ENCODE measurements at places on chromosomes 5 and 9.

DNA sequence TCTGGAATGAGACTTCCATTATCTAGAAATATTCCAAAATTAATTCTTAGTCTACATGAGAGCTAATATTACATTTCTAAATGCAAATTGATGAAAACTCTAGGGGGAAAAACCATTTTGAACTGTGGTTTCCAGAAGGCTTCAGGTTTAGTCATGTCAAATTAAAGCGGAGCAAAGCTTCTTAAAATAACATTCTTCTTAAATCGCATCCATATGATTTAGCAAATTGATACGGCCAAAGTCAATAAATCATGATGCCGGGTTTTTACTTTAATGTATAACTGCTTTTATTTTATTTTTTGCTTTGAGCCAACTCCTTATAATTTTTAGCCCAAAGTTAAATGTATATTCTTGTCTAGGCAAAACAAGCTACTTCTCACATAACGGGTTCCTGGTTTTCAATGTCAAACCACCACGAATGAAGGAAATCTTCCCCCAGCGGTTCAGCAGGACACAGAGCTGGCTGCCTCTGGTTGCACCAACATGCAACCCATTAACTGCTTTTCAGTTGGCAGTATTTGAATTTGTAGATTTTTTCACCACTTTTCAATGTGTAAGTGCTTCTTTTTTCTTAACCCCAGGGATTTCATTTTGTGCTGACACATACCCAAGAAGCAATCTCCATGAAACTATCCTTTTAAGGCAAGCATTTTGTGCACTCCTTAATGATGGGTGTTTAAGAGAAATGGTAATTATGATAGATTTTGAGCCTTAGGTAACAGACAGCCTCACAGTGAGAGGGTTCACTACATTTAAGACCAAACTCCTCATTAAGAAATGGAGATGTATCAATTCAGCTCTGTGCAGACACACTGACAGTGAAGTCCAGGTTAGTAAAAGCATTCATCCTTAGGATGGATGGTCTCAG lies 35.5 kb downstream of the EFNA5 start:
- DNase-seq = no peak

DNA sequence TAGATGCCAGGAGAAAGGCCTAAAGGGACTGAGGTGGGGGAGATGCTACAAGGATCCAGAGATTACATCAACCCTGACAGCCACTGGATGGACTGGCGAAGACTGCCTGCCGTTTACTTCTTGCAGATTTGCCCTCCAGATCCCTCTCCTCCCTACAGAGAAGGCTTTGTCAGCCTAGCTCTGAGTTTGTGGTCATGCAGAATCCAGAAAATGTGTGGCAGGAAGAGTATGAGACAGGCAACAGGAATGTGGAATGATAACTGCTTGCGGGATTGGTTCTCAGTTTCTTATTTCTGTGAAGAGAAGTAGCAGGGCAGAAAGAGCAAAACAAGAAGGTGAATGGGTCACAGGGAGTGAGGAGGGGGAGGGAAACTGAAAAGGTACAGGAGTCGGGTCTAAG lies 129.6 kb downstream of the TLE1 start:
- DNase-seq = no peak

GRCh38 chr5:38226091-38226490 lies 32.3 kb upstream of the EGFLAM start:
- no peak for DNase-seq

GRCh38 chr9:79774356-79774755 lies 202.6 kb downstream of the TLE4 start:
- no peak for DNase-seq

DNA sequence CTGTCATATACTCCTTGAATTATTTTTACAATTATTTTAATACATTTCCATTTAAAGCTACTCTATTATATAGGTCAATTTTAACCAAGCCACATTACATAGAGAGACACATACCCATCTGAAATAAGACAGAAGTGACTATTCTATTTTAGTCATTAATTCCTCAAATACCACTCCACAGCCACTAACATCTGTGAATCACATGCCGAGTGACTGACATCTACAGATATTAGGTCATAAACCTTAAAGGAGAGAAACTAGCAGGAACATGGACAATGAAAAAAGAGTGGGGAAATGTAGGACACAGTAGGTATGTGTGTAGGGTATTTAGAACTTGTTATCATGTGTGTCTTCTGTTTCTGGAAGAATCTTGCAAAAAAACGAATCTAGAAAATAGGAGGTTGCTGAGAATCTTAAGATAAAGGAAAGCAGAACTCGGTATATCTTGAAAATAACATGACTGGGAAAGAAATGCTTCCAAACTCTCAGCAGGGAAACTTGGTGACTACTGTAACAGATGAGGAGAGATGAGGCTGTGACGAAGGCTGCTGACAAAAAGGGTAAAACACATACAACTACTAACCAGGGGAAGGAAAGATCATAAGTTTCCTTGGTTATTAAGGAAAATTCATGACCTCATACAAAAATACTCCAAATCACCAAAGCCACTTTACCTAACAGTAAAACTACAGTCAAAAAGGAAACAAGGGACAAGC lies 84.6 kb downstream of the PLPP1 start:
- no peak for DNase-seq

DNA sequence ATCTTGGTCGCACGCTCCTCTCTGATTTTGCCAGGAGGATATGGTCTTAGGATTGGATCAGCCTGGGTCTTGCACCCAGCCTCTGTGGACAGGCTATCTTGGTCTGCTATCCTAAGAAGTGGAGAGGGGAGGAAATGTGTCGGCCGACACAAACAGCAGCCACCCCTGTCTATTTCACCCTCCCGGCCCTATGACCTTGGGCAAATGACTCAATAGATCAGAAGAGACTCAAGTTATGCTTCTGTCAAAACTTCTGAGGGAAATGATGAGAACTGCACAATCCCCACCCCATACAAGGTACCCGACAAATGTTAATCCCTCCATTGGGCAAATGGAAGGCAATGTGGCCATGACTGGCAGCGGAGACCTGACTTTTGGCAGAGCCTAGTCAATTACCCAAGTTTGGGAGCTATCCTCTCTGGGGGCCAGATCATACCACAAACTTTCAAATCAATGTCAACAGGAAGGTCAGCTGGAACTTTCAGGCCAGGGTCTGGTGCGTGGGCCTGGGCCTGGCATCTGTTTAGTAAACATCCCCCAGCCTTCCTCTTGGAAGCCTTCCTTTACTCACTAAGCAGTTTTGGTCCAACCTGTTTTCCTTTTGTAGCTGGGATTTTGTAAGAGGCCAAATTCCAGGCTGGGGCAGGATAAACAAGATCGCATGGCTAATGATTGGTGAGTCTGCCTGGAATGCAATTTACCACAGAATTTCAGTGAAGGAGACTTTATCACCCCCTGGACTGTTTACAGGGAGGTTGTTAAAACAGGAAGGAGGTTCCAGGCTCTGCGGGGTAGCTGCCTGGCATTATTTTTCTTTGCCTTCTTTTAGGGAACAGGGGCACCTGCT lies 64.2 kb upstream of the CPEB4 start:
- DNase-seq = no peak

DNA sequence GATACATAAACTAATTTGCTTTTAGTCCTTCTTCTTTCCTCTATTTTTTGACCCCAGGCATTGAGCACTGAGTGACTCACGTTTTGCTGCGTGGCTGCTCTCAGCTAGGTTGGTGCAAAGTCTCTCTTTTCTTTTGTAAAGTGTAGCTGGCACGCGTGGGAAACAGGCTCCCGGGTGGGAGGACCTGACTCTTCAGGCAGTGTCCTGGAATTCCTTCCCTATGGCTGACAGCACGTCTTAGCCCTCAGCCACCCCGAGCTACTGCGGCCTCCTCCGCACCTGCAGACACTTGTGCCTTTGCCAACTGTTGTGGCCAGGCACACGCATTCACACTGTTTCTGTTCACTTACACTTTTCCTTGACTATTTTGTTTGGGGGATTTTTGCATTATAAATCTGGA lies 877 bp upstream of the SCGB3A1 start:
- no peak for DNase-seq

- no peak for DNase-seq
Measured at GRCh38 chr9:134551176-134551575, 90.4 kb upstream of the COL5A1 start.

DNA sequence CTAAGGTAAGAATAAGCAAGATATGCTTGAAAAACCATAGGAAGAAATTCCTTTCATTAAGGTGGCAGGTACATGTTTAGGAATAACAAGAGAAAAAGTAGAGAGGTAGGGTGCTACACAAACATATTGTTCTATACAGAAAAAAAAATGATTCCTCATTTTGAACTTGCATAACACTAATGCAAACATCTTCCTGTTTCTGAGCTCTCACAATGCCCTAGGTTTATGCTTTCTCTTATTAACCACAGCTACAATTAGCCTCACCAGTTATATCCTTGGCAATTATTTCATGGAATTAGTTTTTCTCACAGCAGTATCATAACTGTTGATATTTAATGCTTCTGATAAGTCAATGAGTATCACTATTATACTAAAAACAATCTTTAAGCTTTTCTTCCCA lies 20.7 kb downstream of the CEMIP2 start:
- no peak for DNase-seq

- DNase-seq = no peak
Measured at GRCh38 chr9:91004484-91004883, 202.9 kb downstream of the SYK start.

DNA sequence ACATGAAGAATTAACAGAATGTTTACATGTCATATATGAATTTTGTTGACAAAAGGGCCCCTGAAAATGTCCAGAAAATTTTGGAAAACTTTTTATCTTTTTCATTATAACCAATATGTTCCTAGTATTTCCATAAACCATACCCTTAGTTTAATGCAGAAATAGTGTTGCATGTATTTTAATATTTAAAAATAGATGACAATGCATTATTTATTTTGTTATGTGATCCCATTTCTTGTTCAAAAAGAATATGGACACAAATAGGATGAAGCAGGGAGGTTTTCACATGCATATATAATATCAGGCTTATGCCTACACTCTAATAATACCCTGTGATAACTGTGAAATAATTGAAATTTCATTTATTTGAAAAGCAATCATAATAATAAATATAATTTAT lies 500.5 kb downstream of the CDH18 start:
- no peak for DNase-seq

GRCh38 chr9:127949827-127950512 lies 12.3 kb upstream of the DPM2 start:
- no peak for DNase-seq

DNA sequence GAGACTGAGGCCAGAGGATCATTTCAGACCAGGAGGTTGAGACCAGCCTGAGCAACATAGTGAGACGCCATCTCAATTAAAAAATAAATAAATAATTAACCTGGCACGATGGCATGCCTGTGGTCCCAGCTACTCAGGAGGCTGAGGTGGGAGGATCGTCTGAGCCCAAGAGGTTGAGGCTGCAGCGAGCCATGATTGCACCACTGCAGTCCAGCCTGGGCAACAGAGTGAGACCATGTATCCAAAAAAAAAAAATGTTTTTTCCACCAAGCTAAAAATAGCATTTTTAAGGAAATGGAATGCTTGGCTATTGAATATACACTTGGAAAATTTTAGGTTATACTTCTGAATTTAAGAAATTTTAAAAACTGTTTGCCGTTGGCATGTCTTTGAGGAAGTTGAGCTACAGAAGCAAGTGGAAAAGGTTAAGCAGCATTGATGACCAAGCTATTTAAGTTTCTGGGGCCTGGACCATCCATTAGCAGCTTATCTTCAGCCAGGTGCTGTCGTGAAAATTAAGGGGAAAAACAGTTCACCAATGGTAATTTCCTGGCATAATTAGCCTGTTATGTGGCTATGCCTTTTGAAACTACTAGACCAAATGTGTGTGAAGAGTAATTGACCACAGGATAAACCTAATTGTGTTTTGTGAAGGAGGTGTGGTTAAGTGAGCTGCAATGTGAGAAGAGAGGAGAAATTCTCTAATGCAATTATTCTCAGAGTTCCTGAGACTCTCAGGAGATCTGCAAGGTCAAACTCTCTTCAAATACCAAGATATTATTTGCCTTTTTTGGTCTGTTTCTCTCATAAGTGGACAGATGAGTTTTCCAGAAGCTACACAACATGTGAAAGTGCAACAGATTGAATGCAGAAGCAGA lies 21.0 kb downstream of the F2R start:
- DNase-seq = no peak

GRCh38 chr9:110536822-110537221 lies 42.7 kb downstream of the SVEP1 start:
- no peak for DNase-seq

DNA sequence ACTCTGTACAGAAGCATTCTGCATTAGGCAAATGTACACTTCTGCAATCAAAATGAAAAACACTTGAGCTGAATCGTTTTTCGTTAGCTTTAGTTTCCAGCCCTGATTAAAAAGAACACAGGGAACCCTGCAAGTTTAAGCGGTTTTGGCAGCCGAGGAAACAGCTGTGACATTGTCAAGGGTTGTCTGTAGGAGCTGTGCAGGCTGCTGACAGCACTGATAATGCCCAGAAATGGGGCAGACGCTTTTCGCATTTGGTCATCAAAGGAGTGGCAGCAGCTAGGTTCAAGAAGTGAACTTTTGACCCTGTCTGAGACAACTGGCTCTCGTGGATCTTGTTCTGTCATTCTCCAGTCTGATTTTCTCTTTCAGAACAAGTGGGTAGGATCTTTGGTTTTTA lies 165.6 kb upstream of the CCDC152 start:
- DNase-seq = no peak

DNA sequence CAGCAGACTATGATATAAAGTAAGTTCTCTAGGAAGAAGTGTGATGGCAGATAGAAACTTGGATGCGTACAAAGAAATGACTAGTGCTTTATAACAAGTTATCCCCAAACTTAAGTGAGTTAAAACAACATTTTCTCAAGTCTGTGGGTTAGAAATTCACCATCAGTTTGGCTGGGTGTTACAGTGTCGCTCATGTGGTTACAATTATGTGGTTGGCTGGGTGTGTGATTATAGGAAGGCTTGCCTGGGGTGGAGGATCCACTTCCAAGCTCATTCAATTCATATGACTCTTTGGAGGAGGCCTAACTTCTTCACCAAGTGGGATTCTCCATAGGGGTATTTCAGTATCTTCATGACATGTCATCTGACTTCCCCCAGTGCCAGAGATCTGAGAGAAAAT lies 10.3 kb upstream of the C9orf40 start:
- no peak for DNase-seq

- no peak for DNase-seq
Measured at GRCh38 chr5:55657443-55657842, 54.7 kb downstream of the SLC38A9 start.

- no peak for DNase-seq
Measured at GRCh38 chr9:2337131-2337530, 284.5 kb upstream of the VLDLR start.

All from activated T-helper 1 cell treated with anti-CD3 and anti-CD28 coated beads, Interleukin-2, amount 50 U/mL, for 16 hours (primary cell).